Caudate nucleus (tissue), 63 donors: ENCODE measurements at places on chromosomes 13 and 19.

DNA sequence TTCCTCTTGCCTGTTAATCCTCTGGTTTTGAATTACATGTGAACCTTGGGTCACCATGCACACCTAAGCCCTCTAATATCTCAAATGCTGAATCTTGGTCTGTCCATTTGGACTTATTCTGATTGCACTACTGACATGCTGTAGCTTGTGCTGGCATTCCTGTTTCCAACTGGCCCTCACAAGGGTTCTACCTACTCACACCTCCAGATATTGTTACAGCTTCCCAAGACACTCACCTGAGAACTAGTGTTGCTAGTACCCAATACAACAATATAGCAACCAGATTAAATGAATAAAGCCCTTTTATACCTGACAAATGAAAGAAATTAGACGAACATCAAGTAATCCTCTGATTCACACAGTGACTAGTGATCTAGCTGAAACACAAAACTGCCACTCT is 16.6 kb downstream of the TEX30 start:
- DNase-seq = no peak

DNA sequence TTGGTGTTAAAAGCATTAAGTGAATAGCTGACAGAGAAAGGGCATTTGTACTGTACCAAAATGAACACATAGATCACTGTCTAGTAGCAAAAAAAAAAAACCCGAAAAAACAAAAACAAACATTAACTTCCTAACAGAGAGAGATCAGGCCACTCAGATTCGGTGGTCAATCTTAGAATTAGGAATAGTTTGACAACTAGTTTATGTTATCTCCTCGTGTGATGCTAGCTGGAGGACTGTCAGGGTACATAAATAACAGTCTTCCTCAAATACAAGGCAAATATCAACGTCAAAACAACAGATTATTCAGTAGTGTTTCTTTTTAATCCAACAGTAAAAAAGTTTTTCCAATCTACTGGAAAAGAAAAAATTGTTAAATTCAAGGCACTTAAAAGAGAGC is 1.7 kb downstream of the ZMYM5 start:
- no peak for DNase-seq

DNA sequence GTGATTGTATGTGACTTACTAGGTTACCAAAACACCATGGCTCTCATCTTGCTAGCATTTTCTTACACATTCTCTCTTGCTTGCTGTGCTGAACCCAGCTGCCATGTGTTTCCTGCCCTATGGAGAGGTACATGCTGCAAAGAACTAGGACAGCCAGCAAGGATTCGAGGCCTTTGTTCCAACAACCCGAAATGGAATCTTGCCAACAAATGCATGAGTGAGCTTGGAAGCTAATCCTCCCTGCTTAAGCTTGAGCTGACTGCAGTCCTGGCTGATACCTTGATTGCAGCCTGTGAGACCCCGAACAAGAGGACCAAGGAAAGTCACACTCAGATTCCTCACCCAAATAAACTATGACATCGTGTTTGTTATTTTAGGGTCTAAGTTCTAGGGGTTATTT is 651.2 kb downstream of the SLITRK6 start:
- no peak for DNase-seq

GRCh38 chr13:112078216-112078615 is 11.3 kb downstream of the SOX1 start:
- no peak for DNase-seq

GRCh38 chr13:86383151-86383550 is 583.9 kb upstream of the SLITRK6 start:
- no peak for DNase-seq

- DNase-seq = no peak
Measured at GRCh38 chr13:87684850-87685742, 13.9 kb downstream of the SLITRK5 start.

GRCh38 chr13:104984296-104984818 is 1551.1 kb downstream of the EFNB2 start:
- no peak for DNase-seq

DNA sequence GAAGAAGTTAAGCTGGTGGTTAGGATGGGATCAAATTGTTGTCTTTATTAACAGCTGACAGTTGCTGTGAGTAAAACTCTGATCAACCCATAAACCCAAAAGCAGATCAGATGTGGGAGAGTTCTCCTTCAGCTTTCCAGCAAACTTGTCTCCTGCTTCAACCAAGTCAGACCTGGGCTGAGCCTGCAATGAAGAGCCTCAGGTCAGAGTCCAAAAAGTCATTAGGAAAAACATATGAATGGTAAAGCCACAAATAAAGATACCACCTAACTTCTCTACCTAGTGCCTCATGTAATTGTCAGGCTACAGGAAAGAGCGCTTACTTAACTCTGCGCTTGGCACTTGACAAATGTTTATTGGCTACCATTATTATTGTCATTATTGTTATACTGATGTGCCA is 21.9 kb upstream of the UBE2L5 start:
- no peak for DNase-seq

DNA sequence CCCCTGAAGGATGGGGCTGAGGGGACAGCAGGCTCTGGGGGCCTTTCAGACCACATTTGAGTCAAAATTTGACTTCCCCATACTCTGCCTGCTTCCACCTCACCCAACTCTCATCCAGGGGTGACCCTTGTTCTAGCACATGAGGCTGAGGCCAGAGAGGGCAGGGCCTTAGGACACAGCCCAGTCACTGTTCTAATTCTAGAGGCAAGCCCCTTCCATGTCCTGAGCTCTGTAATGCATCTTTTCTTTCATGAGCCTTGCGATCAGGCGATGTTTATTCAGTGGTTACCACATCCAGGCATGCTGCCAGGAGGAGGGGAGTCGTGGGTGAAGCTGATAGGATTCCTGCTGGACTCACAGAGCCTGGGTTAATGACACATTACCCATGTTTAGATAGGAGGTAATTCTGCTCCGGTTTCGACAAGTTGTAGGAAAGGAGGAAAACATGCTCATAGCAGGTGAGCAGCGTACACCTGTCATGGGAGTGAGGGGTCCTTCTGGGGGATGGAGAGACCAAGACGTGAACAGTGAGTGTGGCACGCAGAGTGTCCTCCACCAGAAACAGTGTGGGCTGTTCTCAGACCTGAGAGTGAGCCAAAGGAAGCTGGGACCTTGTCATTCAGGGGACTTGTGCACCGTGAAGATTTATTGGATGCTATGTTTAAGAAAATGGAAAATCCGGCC is 9.3 kb downstream of the RPS9 start:
- DNase-seq = peak; percentile 28

GRCh38 chr19:49844138-49845095 is 6.5 kb upstream of the PTOV1 start:
- DNase-seq = no peak

- DNase-seq = no peak
Measured at GRCh38 chr13:108711386-108711785, 82.0 kb downstream of the MYO16 start.

GRCh38 chr19:56076498-56076897 is 44.6 kb downstream of the ZNF787 start:
- DNase-seq = no peak

DNA sequence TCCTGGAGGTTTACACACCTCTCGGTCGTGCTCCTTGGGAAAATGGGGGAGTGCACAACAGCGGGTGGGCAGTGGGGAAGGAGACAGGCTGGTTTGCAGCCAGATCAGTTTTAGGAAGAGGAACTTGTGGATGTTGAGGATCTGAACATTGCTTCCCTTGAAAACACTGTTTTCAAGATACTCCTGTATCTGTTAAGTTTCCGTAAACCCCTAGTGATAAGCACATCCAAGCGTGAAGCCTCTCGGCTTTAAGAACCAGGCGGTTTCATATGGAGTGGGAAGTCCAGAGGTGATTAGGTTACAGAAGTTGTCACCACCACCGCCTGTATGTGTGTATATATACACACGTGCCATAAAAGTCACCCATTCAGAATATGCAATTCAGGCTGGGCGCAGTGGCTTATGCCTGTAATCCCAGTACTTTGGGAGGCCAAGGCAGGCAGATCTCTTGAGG is 47.4 kb downstream of the SIPA1L3 start:
- DNase-seq = no peak

DNA sequence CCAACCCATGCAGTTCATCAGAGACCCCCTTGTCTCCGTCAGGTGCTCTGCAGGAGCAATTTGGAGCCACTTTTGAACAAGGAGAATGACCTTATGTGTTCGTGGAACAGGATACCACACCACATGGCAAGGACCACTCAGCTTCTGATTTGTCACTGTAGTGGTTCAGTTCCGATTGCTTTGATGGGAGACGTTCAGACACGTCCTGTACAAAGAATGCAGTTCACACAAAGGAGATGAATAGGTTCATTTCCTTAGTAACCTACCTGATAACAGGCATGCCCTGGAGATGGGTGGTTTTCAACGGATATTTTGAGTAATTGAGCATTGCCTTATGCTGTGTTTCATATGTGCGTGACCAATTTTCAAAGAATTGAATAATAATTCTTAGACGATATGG is 17.2 kb downstream of the FGF9 start:
- no peak for DNase-seq

GRCh38 chr19:3880471-3881271 is at the start of gene ATCAY:
ATCAY (plus strand) TSS chr19:3880685; CDS start chr19:3885768, 5,083 bp downstream.
- peak; percentile 24 for DNase-seq

- DNase-seq = no peak
Measured at GRCh38 chr19:44588771-44589112, 24.6 kb upstream of the IGSF23 start.

DNA sequence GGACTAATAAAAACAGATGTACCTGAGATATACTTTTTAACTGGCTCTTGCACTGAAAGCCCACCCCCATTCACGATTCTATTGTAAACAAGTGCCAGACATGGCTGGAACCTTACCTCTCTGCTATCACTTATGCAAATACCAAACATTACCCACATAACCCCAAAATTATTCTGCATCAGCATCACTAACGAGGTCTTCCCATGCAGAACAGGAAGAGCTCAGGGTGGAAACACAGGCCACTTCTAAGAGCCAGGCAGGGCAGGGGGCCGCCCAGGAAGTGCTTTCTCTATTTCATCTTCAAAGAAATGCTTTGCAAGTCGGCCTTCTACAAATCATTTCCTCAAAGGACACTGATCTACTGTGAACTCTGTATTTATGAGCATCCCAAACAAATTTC is 7.3 kb downstream of the IRS2 start:
- DNase-seq = no peak

DNA sequence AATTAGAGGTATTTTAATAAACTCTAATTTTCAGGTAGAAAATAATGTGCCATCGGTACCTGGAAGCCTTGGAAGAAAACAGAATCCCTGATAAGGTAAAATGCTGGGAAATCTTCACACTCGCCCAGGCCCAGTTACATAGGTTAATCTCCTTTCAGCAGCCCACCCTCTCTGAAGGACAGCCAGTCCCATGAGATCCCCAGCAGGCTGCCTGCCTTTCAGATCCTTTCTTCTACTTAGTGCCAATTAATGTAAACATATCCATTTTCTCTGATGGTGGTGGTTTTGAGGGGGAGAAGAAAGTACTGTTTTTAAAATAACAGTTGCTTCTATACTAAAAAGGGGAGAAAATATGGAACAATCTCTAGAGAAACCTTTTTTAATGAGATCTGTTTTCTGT is 12.2 kb downstream of the SMAD9 start:
- DNase-seq = no peak

DNA sequence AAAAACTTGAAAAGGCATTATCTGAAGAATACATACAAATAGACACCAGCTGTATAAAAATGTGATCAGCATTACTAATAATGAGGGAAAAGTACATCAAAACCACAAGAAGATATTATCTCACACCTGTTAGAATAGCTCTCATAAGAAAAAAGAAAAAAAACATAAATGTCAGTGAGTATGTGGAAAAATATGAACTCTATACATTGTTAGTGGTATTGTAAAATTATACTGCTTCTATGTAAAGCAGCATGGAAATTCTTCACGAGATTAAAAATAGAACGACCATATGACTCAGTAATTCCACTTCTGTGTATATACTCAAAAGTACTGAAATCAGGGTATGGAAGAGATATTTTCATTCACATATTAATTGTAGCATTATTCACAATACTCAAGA is 1146.4 kb downstream of the SLITRK5 start:
- DNase-seq = no peak

DNA sequence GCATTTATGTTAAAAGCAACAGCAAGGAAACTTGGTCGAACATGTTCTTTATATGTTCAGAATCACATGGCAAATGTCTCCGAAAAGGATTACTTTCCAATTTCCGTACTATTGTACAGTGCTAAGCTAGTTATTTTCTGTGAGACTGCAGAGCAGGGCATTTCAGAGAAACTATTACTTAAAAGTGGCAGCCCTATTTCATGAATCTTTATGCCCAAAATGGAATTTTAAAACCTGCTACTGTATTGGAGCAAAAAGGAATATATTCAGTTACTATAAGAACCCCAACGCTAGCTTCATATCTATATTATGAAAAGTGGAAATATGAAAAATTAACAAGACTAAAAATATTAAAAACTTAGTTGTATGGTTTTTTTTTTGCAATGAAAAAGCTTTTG is 2.2 kb upstream of the KLF5 start:
- no peak for DNase-seq

GRCh38 chr13:97883396-97883795 is 70.1 kb upstream of the IPO5 start:
- DNase-seq = no peak

DNA sequence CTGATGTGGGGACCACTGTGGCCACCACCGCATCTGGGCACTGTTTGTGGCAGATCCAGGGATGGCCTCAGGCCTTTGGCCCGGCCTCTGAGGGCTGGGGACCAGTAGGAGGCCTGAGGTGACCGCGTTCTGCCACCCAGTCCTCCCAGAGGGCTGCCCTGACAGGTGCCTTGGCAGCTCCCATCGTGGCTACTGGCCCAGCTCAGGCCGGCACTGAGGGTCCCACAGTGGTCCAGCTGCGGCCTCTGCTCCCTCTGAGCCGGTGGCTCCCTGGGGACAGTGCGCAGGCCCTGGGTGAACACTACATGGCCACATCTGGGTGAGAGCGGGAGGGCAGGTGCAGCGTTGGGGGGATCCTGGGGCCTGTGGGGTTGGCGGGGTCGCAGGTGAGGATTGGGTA is 61.9 kb downstream of the KDM4B start:
- no peak for DNase-seq

DNA sequence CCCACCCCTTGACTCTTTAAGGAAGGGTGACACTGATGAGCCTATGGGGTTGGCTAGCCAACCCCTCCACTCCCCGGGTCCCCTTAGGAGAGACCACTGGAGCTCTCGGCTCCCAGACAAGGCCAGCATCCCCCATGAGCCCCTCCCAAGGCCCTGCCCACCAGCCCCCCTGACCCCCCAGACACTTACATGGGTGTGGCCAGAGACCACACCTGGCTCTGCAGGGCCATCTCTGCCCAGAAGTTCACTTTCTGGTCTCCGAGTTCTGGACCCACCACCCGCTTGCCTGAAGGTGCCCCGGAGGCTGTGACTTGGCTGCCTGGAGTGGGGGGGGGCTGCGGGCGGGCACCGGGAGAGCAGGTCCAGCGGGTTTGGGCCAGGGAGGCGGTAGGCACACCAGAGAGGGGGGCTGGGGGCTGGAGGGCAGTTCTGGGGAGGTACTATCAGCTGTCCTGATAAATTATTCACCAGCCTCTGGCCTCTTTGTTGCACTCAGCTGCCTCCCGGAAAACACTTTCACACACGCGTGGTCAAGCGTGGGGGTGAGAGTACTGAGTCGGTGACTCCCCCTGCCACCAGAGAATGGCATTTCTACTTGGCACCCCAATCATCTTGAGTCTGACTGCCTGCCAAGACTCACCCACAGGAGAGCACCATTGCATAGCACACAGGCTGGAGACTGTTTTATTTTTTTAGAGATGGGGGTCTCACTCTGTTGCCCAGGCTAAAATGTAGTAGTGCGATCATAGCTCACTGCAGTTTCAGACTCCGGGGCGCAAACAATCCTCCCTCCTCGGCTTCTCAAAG is at the start of gene PALM3:
TSS of gene PALM3 (minus strand) at position 326 of the 807 bp plus-strand sequence. CDS start at position 230, 96 bp downstream.
- no peak for DNase-seq
